ENCODE measurements at places on chromosomes 1 and 21. TPM values are rescaled to one million over a fixed set of nuclear protein-coding genes. Genes with fewer than 3 reads are reported as not detected.

SPTA1 gene
- 0.17 TPM for polyA plus RNA-seq

CCDC190 gene
- 2.5 TPM for polyA plus RNA-seq

- no peak for DNase-seq
Measured at GRCh38 chr1:74686928-74687327, 13.3 kb upstream of the ERICH3 start.

GRCh38 chr1:24107462-24108138 lies 4.3 kb downstream of the MYOM3 start:
- DNase-seq: no peak

DNA sequence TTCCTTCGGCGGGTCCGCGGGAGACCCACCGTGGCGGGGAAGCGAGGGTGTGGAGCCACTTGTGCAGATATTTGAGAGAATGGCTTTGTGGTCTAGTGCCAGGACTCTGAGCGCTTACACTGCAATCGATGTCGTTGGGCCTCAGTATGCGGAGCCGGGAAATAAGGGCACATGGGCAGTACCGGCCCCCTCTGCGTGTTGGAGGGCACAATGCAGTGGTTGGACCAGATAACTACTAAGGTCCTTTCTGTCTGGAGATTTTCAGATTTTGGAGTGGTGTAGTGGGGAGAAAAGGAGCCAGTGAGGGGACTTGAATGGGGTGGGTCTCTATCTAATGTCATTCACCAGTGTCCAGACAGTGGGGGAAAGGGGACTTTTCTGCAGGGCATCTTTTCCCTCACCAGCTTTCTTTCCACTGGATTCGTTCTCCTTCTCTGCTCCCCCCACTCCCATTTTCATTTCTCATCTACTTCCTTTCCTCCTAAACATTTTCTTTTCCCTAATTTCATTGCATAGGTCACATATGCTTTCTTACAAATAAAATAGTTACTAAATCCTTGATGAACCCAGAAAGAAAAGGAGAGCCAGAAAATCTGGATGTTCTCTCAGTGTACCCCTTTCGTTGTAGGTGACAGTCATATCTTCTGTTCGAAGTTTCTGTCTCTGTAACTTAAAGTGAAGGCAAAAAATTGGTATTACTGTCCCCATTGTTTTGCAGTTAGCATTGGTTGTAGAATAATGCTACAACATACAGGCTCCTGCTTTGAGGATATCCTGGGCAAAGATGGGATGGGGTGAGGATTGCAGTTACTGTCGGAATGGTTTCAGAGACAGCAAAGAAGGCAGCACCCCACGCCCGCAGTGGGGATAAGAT lies 1.4 kb downstream of the ATF3 start:
- DNase-seq: no peak

- DNase-seq: no peak
Measured at GRCh38 chr1:57248830-57249229, 175.0 kb downstream of the DAB1 start.

GRCh38 chr1:110340207-110340468 lies 961 bp downstream of the RBM15 start:
- no peak for DNase-seq
